ENCODE measurements at places on chromosomes 7 and 10. TPM values are rescaled to one million over a fixed set of nuclear protein-coding genes. Genes with fewer than 3 reads are reported as not detected.

DNA sequence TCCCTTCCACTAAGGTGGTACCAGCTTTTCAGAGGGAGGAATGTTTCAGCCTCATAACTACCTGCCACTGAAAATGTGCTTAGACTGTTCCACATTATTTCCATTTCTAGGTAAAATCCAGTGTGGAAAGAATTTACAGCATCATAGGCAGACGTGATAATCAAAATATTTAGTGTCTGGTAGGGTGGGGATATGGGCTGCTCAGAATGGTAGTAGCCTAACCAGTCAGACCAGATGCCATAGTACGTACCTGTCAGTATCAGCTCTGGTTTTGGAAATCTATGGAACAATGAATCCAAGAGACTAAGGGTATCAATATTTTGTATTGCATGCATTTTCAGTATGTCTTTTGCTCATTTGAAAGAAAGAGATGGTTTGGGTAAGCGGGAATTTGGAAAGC, 76.8 kb upstream of the APBB1IP start:
- DNase-seq = no peak

DNA sequence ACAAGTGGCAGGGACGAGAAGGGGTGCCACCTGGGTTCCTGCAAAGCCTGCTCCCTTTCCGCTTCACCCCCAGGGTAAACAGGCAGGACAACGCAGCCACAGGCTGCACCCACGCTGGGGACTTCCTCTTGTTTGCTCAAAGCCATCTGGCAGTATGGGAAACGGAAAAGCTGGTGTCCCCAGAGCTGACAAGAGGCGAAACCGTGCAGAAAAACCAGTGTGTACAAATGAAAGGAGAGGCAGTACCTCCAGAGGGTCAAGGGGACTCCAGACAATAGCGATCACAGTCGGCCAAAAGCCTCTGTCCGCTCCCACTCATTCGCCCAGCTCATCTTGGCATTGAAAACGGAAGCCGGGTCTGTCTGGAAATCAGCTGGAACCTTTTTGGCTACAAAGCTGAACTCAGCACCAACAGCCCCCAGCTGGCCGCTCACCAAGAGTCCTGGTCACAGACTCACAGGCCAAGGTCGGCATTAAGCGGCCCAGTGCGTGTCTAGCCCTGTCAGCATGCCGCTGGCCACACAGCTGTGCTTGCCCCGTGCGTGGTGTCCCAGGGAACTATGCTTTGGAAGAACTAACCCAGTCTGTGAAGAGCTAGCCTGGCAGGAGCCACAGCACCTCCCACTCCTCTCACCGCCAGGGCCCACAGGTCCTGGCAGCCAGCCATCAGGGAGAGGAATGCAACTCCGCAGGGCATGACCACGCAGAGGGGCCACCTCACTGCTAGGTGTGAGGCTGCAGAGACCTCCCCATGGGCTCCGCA, 10.4 kb downstream of the TNS3 start:
- DNase-seq = peak; percentile 83

GRCh38 chr7:43591558-43592180, 8.8 kb downstream of the STK17A start:
- DNase-seq = no peak

GRCh38 chr10:6588082-6588481, 8.0 kb upstream of the PRKCQ start:
- DNase-seq = no peak

DNA sequence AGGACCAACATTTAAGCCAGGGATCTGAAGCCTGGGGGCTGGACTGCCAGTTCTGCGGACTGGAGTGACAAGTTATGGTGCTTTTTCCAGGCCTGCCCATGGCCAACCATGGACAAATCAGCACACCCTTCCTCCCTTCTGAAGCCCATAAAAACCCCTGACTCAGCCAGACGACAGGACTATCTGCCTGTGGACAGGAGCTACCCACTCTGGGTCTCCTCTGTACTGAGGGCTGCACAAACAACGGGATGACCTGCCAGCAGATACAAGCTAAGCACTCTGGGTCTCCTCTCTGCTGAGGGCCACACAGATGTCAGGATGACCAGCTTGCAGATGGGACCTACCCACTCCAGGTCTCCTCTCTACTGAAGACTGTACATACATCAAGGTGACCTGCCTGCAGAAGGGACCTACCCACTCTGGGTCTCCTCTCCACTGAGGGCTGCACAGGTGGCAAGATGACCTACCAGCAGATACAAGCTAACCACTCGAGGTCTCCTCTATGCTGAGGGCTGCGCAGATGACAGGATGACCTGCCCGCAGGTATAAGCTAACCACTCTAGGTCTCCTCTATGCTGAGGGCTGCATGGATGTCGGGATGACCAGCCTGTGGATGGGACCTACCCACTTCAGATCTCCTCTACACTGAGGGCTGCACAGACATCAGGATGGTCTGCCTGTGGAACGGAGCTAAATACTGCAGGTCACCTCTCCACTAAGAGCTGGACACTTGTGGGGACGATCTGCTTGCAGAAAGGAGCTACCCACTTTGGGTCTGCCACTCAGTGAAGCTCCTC, 110.1 kb upstream of the GPR22 start:
- no peak for DNase-seq

DNA sequence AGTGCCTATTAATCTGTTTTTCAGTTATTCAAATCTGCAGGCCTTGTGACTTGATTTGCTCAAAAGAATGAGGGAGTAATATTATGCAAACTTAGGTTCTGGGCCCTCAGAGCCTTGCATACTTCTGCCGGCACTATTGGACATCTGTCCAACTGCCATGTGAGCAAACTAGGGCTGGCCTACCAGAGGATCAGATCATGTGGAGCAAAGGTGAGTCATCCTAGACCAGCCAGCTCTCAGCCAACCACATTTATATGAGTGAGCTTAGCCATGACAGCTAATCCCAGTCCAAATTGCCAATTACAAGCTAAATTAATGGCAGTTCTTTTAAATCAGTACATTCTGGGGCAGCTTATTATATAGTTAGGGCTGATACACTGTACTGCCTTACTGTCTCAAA, 69.6 kb downstream of the SDHAF3 start:
- no peak for DNase-seq

GRCh38 chr10:116038259-116038658, 234.7 kb downstream of the GFRA1 start:
- peak; percentile 20 for DNase-seq

GRCh38 chr10:87818505-87819288, 671 bp upstream of the ATAD1 start:
- DNase-seq = peak; percentile 31

Gene TMEM120A
- 18.7 TPM for total RNA-seq

Data from stomach (tissue), 19 donors.